NCI-H1417 treated with DMSO at 0.1 percent for 48 hours (cell line): ENCODE measurements at places on chromosomes 12 and 14.

GRCh38 chr12:46402451-46402850 lies 29.9 kb upstream of the SLC38A2 start:
- DNase-seq = no peak

DNA sequence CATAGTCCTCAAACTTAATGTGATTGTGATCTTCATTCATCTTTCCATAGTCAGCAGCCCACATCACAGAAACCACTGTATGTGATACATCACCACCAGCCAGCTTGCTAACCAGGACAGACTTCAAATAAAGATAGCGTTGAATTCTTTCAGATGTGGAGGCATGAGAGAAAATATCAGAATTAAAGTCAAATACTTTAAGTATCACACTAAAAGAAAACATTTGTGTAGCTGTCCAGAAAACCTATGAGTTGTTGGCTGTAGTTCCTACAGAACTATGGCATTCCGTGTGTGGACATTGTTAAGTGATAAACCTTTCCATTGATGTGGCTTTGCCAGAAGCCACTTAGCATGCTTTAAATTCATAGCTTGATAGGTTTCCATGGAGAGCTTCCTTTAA lies 105.1 kb downstream of the LLPH start:
- no peak for DNase-seq

- no peak for DNase-seq
Measured at GRCh38 chr12:121245951-121246350, 36.0 kb downstream of the P2RX4 start.

- DNase-seq = no peak
Measured at GRCh38 chr12:25276199-25276937, 25.6 kb upstream of the KRAS start.

- DNase-seq = no peak
Measured at GRCh38 chr12:114655934-114656749, 27.8 kb downstream of the TBX3 start.
